Activated CD8-positive, alpha-beta memory T cell treated with anti-CD3 and anti-CD28 coated beads, Interleukin-2, amount 50 U/mL, for 48 hours (primary cell): ENCODE measurements at places on chromosomes 1 and 21.

DNA sequence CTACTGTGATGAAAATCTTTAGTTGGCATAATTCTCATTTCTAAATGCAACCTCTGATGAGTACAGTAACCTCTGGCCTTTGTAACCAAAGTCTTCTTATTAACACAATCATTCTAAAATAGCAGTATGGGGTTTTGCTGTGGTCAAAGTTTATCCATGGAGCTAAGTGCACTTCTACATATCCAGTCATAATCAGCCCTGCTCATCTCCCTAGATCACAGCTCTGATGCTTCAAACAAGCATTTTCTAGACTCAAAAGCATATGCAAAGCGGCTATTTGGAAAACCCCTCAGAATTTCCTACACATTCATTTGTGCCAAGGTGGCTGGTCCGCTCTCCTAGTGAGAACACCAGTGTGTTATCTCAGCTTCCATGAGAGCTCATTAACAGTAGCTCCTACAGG, 418.6 kb downstream of the MRPL39 start:
- DNase-seq, result no peak

DNA sequence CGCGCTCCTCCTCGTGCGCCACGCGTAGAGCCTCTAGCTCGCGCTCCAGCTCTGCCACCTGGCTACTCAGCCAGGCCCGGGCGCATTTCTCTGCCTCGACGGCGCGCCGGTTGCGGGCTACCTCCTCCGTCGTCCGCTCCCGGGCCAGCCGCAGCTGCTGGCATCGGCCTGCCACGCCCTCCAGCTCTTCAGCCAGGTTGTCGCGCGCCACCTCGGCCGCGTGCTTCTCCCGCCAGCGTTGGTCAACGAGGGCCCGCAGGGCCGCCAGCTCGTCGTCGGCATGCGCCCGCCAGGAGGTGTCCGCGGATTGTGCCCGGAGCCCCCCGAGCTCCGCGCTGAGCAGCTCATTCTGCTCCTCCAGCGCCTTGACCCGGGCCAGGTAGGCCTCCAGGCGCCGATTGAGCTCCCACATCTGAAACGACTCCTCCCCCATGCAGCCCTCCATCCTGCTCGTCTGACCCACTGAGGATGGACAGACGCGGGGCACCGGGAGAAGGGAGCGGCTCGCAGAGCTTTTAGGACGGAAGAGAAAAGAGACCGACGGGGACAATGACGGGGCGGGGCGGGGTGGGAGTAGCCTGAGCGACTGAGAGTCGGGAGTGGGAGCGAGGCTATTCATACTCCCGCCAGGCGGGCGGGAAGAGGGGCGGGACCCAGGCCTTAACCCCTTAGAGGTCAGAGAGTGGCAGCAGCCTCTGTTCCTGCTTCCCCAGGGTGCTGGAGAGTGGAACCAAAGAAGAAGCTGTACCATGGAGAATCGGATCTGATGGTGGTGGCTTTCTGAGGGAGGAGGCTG, at the start of gene NES:
NES (minus strand) TSS at position 588 of the 796 bp plus-strand sequence; CDS start at position 445, 143 bp downstream.
- no peak for DNase-seq

- no peak for DNase-seq
These were observed 36.3 kb upstream of the PODN start for GRCh38 chr1:53025769-53026112.

DNA sequence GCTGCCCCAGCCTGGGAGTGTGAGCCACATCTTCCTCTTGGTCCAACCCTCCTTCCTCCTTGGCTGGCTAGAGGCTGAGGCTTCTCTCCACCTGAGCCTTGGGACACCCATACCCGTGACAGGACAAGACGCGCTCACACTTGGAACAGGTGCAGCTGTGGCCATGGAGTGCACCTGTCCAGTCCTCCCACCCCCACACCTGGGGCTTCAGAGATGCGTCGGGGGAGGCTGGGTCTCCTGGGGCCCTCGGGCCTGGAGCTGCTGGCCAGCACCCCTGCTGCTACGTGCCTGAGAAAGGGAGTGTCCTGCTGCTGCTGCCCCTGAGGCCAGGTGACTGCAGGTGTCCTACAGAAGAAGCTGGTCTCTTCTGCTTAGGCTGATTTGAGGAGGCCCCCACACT, 37.0 kb upstream of the TMEM52 start:
- DNase-seq, result no peak

- no peak for DNase-seq
These were observed 197.5 kb upstream of the KIAA0040 start for GRCh38 chr1:175390081-175390481.

DNA sequence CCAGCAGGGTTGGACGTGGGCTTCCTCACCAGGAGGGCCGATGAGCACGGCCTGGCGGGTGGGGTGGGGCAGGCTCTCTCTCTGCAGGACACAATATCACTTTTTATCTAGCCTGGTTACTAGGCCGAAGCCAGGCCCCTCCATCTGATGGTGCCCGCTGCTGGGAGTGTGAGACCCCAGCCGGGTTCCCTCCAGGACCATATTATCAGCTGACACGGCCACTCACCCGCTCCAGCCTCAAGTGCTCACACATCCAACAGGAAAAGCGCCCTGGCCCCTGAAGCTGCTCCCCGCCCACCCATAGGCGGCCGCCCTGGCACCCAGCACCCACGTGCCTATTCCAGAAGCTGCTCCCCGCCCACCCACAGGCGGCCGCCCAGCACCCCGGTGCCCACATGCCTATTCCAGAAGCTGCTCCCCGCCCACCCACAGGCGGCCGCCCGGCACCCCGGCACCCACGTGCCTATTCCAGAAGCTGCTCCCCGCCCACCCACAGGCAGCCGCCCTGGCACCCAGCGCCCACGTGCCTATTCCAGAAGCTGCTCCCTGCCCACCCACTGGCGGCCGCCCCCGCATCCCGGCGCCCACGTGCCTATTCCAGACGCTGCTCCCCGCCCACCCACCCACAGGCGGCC, 5.0 kb downstream of the SLC19A1 start:
- DNase-seq, result peak; percentile 39

DNA sequence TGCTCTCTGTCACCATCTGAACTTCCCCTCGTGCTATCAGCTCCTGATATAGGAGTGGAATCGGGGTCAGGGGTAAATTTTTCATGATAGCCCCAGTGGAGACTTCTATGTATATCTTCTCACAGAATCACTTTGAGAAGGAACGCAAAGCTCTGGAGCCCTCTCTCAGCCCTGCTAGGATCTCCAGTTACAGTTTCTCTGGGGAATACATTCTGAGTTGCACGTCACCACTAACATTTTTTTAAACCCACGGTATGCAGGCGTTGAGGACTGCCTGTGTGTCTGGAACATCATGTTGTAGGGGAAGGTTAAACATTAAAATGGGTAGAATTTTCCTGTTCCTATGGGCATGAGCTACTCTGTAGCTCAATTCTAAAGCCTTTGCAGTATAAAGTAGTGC, 116.4 kb upstream of the FAM78B start:
- no peak for DNase-seq

GRCh38 chr1:19433719-19433998, 51.7 kb downstream of the CAPZB start:
- no peak for DNase-seq

DNA sequence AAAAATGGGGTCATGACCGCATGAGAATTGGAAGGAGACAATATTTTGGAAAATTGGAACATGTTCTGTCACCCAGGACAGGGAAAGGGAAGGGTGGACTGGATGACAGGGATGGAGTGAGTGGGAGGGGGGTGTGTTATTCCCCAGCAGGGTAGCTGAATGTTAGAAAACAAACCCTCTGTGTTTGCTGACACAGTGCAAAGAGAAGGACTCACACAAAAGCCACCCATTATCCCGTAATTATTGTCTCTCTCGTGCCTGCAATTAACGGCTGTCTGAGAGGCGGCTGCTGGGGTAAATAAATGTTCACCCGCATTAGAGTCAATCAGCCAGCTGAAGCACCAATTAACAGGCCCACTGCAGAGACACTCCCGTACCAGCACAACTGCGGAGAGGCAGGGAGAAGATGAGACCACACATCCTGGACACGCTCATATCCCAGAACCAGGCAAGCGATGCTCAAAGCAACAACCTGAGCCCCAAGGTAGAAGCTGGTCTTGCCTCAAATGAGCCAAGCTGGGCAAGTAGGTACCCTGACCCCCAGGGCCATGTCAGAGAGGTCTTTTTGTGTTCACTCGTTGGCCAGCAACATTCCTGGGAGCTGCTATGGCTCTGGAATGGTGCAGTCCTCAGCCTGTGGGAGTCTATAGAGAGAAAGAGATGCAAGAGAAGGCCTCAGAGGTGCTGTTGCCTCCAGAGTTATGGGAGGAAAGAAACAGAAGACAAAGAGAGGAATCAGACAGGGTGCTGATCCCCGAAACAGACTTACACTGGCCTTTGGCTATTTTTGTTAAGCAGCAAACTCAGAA, 19.4 kb downstream of the PLEKHA6 start:
- no peak for DNase-seq

GRCh38 chr1:157163273-157164127, 25.3 kb upstream of the ETV3 start:
- DNase-seq, result peak; percentile 92

DNA sequence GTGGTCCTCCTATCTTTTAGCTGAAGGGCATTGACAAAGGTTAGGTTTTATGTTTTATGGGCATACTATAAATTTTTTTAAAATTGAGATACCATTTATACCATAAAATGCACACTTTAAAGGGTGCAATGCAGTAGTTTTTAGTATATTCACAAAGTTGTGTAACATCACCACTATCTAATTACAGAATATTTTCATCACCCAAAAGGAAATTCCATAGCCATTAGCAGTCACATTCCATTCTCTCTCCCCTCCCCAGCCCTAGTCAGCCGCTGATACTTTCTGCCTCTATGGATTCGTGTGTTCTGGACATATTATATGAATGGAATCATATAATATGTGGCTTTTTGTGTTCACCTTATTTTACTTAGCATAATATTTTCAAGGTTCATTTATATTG, 135.8 kb upstream of the B3GALT2 start:
- DNase-seq, result no peak

- no peak for DNase-seq
These were observed 130.4 kb downstream of the LHX4 start for GRCh38 chr1:180360333-180361075.

DNA sequence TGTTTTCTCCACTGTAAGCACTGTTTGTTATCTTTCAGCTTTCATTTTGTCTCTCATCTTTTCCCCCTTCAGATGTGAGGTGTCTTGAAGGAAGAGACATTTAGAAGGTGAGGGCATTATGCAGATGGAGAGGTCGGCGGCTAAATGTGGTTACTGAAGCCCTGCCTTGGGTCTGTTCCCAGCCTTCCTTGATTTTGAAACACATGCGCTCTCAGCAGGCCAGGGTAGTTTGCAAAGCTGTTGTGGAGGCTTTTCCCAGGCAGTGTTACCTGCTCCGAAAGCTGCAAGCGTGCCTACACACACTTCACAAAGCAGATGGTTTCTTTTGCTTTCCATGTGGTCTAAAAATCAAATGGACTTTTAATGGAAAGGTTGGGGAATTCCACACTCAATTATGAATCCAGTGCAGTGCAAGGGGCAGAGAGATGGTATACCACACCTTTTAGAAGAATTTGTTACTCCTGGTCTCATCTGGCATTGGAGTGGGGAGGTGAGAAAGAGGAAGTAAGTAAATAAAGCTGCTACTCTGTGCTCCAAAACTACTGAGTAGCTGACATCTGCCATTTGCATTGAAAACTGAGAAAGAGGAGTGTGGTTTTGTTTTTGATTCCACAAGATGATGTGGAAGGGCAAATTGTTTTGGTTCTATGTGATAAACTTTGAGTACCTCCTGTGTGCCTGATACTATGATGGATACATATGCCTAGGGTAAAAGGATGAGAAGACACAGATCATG, 91.9 kb downstream of the NFIA start:
- DNase-seq, result no peak

DNA sequence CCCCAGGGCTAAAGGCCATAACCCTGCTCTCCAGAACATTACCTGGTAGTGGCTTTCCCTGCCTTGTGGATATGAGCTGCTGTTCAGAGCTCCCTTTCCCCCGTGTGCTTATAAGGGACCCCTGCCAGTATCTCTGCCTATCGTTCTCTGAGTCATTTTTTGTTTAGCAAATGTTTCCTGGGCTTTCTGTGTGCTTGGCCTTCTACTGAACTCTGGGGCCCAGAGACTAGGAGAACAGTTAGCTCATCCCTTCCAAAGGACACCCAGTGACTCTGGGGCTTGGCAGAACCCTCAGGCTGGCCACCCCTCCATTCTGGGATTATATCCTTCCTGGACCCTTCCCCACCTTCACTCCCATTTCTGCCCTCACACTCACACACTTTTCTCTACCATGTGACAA, 80.8 kb upstream of the POU3F1 start:
- no peak for DNase-seq

DNA sequence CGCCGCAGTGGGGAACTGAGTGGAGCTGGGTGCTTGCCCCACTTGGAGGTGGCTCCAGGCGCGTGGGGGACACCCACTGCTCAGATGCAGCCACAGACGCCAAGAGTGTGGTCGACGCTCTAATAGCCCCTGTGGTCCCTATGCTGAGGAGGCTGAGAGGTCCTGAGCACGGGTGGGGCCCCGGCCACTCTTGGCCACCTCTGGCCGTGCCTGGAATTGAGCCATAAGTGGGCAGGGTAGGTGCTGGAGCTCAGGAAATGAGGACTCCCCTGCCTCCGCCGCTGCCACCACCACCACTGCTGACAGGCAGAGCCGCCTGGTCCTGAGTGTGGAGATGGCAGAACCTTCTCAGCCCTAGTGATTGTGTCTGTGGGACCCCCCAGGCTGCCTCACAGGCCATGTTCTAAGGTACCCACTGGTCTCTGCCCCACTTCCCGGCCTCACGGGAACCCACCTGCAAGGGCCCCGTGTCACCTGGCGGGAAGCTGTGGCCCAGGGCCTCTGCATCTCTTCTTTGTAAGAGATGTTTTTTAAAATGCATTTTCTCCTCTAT, 34.6 kb upstream of the DIP2A start:
- peak; percentile 69 for DNase-seq

- DNase-seq, result no peak
These were observed 136.2 kb upstream of the ZBTB40 start for GRCh38 chr1:22315315-22316078.

DNA sequence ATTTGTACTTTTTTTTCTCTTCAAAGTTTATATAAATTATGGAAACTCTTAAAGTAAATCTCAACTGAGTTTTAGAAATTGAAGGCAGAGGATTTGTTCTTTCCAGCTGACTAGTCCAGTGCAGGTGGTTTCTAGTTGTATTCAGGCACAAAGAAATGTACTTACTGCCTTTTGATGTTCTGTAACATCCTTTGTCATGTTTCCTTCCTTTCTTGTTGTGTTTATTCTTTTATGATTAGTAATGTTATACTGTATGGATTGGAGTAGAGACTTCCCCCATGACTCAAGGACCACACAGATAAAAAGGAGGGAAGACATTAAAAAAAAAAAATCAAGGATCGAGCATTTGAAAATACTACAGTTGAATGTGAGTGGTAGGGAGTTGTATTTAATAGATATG, 8.0 kb downstream of the HIPK1 start:
- no peak for DNase-seq

DNA sequence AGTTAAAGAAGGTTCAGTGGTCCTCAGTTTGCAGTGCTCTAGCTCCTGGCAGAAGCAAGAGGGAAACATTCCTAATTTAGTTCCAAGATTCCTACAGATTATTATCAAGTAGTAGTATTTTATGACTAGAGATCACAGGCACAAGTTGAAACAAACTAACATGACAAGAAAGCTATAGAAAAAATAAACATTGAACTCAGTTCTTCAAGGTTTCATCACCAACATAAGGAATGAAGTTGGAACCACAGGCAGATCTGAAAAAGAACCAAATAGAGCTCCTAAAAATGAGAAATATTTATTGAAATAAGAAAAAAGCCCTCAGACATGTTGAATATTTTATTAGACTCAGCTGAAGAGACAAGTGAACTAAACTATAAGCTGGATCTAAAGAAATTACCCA, 40.6 kb downstream of the PDC start:
- no peak for DNase-seq
